Myocyte (in vitro differentiated cells): ENCODE measurements at places on chromosomes 5 and 9.
A peak's percentile ranks its signal among the peaks of the same experiment; 100 is the strongest.

GRCh38 chr5:119302916-119303897 is 52.6 kb upstream of the TNFAIP8 start:
- DNase-seq, result peak; percentile 55

DNA sequence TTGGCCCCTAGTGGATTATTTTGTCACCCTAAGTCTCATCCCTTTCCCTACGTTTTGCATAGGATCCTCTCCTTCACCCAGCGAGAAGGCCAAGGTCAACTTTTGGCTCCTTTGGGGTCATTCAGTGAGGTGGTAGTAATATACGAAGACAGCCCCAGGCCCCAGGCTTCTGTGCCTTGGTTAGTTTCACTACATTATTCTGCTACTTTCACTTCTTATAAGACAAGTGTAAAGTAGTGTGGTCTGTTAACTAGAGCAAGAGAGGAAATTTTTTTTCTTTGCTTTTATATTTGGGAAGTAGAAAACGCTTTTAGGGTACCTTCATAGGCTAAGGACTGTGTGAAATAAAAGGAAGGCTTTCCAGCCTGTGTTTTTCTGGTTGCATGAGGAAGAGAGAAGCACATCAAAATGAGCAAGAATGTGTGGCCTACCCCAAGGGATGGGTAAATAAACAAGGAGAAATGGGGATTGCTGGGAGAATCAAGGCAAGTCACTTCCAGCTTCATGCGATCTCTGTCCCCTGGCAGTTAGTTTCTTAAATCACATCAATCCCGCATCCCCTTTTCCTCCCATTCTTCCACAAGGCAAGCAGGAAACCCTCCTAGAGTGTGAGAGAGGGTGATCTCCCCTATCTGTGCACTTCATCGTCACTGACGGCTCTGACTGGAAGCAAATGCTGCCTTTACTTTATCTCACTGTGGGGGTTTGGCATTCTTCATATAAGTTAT is 677.0 kb upstream of the WWC1 start:
- DNase-seq, result no peak

DNA sequence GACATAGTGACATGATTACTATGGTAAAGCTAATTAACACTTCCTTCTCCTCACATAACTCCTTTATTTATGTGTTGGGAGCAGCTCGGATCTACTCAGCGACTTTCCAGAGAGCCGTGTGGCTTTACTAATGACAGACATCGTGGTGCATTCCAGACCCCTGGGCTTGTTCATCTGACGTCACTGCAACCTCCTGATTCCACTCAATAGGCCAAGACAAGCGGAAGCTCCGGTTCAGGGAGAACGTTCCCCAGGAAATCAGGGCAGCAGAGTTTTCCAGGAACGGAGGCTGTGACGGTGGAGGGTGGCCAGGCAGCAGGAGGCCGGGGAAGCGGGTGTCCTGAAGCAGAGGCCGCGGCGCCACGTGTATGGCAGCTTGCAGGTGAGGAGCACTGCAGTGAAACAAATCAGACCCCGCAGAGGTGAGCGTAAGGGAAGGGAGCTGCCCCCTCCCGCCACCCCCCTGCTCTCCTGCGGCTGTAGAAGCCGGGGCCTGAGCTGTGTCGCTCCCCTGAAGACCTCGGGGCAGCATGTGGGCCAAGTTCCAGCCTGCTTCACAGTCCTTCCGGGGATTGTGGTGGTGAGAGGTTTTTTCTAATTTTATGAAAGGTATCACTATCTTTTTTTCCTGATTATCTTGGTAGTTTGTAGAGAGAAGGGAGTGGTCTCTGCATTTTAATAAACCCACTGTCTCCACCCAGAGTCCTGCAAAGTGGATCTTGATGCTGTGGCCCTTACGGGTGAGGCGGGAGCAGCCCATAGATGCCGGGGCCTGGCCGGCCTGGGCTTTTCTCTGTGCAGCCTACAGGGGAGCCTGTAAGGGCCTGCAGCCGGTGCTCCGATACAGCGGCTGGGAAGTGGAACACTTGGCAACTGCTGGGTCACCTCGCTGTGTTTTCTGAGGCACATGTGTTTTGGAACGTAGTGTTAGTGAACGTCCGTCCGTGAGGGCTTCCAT is 220.4 kb upstream of the IRX4 start:
- DNase-seq, result no peak

GRCh38 chr5:72141440-72142355 is 34.4 kb downstream of the MAP1B start:
- DNase-seq, result peak; percentile 83

DNA sequence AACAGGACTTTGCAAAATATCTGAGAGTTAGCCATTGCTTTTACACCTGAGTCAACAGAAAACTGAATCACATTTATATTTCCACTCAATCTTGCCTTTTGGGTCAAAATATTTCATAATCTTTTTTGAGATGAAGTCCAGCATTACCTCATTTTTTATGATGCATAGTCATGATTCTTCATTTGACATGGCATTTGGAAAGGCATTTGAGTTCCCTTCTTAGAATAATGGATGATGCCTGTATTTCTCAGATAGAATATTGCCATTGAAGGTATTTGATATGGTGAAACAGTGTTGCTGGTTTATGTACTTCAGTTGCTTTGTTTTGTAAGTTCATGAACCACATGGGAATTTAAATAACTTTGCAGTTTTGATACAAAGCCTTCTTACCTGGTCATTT is 180.4 kb downstream of the PRR16 start:
- no peak for DNase-seq

DNA sequence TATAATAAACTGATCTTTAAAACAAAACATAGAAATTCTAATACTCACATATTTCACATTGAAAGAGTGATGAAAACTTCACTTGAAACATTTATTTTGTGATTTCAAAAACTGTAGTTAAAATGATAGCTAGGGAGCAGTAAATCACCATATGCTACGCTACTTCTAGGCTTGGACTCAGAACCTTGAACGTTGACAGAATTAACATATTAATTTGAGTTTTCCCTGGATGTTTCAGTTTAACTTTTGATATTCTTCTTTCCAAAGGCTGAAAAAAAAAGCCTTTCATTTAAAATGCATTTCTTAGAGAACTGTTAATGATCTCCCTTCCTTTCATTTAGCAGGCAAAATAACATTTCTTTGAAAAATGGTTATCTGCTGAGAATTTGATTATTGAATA is 307.8 kb upstream of the SGCD start:
- no peak for DNase-seq

GRCh38 chr9:4642351-4642750 is 19.7 kb upstream of the PLPP6 start:
- DNase-seq, result no peak

DNA sequence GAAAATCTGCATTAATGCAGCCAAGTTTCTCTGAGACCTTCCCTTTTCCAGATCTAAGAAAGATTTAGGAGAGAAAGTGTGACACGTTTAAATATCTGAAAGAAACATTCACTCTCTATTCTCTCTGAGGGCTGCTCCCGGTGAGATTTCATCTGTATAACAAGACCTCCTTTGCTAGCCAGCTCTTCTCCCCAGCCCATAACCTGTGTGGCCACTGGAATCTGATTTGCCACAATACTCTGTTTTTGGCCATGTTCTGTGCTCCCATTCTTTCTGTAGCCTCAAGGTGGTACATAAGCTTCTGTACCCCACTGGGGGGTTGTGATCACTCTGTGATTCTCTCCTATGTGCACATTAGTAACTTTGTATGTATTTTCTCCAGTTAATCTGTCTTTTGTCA is 291.0 kb upstream of the SEMA6A start:
- no peak for DNase-seq

DNA sequence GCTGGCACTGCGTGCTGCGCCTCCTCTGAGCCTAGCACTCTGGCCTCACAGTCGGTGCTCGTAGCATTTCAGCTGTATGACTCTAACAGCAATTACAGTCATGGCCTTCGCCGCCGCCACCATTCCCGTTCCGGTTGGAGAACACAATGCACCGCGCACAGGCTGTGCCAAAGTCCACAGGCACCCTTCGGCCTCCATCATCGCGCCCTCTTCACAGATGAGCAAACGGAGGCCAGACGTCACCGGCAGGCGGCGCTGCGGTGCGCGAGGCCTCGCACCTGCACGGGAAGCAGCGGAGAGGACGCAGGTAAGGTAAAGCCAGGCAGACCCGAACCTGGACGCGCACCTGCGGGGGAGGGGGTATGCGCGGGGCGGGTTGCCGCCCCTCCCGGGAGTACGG is 128.9 kb downstream of the BARX1 start:
- no peak for DNase-seq

- DNase-seq, result peak; percentile 6
Observed at GRCh38 chr5:125823572-125823971, 599.6 kb upstream of the GRAMD2B start.

DNA sequence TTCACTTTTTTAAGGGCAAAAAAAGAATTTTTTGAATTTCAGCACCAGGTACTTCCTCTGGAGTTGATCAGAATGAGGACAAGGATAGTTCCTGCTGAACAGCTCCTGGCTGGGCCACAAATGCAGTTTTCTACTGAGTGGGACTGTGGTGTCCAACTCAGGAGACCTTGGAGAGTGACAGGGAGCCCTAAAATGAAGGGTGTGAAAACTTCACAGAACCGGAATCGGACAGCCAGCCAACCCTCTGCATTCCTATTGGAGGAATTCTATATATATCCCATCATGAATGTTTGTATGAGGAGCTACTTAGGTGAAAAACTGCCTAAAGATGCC is 40.6 kb downstream of the ANKH start:
- DNase-seq, result no peak

DNA sequence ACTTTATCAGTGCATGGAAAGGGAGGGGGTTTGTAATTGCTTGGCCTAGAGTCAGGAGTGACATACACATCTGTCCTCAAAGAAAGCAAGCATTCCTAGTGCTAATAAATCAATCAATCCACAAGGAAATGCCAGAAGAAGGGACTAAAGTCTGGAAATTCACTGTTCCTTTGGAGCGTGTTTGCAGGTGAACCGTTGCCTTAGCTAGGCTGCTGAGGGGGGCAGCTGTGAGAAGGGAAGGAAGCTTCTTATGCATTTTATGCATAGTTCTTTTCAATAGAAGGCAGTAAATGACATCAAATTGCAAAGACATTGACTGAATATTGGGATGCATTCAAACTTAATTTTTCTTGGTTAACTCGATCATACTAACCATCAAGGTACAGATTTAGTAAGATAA is 1092.5 kb upstream of the SEMA6A start:
- DNase-seq, result no peak

- DNase-seq, result peak; percentile 81
Observed at GRCh38 chr5:134145779-134146581, 30.8 kb downstream of the SKP1 start.

- peak; percentile 71 for DNase-seq
Observed at GRCh38 chr9:35521708-35522107, 31.8 kb downstream of the RUSC2 start.

DNA sequence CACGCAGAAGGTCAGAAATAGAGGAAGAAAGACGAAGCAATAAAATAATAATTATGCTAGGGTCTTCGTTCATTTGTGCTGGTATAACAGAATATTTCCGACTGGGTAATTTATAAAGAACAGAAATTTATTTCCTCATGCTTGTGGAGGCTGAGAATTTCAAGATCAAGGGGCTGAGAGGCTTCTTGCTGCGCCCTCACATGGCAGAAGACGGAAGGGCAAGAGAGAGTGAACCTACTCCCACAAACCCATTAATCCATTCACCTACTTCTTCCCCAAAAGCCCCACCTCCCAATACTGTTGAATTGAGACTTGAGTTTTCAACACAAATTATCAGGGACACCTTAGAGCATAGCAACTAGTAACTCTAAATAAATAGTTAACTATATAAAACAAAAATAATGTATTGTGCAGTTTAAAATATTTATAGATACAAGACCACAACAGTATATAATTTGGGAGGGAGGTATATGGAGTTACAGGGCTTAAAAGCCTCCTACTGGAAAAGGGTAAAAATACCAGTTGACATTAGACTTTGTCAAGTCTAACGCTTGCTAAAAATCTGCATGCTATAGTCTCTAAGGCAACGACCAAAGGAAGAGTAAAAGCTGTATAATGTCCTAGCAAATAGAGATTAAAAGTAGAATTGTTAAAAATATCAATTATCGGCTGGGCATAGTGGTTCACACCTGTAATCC is 40.3 kb upstream of the NAA35 start:
- peak; percentile 25 for DNase-seq

GRCh38 chr5:62112689-62113228 is 193.2 kb upstream of the KIF2A start:
- no peak for DNase-seq

GRCh38 chr5:20368571-20369517 is 380.8 kb upstream of the CDH18 start:
- DNase-seq, result no peak

- no peak for DNase-seq
Observed at GRCh38 chr5:178466342-178466741, 123.9 kb downstream of the COL23A1 start.

GRCh38 chr5:12413075-12413474 is 508.8 kb upstream of the CTNND2 start:
- DNase-seq, result no peak

DNA sequence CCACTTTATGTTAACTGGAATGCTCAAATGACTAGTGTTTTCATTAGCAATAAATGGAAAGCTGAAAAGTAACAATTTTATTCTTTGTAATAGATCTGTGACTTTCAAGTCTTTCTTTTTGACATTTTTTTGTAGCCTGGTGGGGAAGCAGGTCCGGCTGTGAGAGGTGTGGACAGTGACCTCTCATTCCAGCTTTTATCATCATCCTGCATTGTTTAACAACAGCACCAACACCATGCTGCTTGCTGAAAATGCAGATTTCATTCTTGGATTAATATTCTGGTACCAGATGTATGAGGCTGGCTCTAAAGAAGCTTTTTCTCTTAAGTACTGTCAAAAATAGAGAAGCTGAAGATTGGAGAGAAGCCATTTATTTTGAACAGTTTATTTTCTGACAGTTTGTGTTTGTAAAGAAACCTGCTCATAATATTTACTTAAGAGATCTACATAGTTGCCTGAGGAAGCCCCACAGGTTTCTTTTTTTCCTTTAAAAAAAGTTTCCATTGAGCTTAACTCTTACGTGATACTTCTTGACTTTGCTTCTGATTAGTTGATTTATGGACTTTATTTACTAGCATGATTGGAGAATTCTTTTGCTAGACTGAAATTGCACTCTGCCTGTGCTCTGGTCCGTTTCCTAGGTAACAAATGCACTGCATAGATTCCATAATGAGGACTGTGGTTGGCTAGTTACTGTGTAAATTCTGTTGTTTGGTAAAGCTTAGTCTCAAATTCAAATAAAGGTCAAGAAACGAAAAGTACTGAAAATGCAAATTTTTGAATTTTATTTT is 3.4 kb downstream of the KIAA1958 start:
- no peak for DNase-seq

GRCh38 chr9:123400926-123401503 is 45.0 kb downstream of the CRB2 start:
- DNase-seq, result no peak

GRCh38 chr5:42429694-42430093 is 6.5 kb downstream of the GHR start:
- no peak for DNase-seq

GRCh38 chr5:146515473-146516150 is 378 bp downstream of the GPR151 start:
- peak; percentile 54 for DNase-seq

GRCh38 chr5:159095151-159095721 is 4.5 kb downstream of the EBF1 start:
- DNase-seq, result no peak

- no peak for DNase-seq
Observed at GRCh38 chr5:170421826-170422225, 32.7 kb upstream of the KCNMB1 start.

GRCh38 chr5:8381972-8382371 is 513.0 kb downstream of the MTRR start:
- no peak for DNase-seq

GRCh38 chr9:129270205-129270604 is 92.1 kb upstream of the IER5L start:
- no peak for DNase-seq
